ENCODE measurements at places on chromosomes 16 and 17.

GRCh38 chr16:6131526-6132050, 1034.0 kb upstream of the EEF2KMT start:
- no peak for DNase-seq

DNA sequence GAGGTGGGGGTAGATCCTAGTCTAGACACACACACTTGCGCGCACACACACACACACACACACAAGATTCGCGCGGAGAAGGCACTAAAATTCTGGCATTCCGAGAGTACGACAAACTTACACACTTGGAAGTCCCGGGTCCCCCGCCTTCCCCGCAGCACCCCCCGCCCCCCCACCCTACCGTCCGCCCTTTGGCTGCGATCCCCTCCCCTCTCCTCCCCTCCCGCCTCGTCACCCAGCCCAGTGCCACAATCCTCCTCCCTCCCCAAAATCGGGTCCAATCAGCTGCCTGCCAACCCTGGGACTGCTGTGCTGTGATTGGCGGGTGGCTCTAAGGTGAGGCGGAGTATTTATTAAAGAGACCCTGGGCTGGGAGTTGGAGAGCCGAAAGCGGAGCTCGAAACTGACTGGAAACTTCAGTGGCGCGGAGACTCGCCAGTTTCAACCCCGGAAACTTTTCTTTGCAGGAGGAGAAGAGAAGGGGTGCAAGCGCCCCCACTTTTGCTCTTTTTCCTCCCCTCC, at the start of gene SOX9:
Gene SOX9, plus strand, starts transcription at position 379 of the 522 bp plus-strand sequence. CDS start 372 bp downstream, outside the sequence.
- peak; percentile 90 for DNase-seq

DNA sequence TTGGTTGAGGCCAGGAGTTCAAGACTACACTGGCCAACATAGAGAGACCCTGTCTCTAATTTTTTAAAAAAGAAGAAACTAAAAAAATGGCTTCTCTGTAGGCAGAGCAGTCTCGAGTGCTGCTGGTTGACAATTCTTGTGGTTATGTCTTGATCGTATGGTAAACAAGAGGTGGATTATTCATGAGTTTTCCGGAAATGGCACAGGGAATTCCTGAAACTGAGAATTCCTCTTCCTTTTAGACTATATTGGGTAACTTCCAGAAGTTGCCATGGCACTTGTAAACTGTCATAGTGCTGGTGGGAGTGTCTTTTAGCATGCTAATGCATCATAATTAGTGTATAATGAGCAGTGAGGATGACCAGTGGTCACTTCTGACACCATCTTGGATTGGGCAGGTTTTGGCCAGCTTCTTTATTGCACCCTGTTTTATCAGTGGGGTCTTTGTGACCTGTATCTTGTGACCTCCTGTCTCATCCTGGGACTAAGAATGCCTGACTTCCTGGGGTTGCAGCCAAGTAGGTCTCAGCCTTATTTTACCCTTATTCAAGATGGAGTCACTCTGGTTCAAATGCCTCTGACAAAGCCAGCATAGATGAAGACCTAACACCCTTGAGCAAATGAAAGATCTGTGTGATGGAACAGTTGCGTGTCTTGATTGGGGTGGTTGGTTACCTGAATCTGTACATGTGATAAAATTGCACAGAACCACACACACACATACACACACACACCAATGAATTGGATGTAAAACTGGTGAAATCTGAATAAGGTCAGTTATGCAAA, 30.2 kb downstream of the BMERB1 start:
- no peak for DNase-seq

GRCh38 chr17:76104140-76104895, 731 bp upstream of the EXOC7 start:
- DNase-seq, result no peak

GRCh38 chr17:74429604-74430384, 2.1 kb upstream of the GPRC5C start:
- DNase-seq, result peak; percentile 52

- DNase-seq, result no peak
These were observed 36.7 kb downstream of the CMIP start for GRCh38 chr16:81481207-81481821.

GRCh38 chr16:57022445-57022844, 33.1 kb downstream of the NLRC5 start:
- DNase-seq, result no peak

DNA sequence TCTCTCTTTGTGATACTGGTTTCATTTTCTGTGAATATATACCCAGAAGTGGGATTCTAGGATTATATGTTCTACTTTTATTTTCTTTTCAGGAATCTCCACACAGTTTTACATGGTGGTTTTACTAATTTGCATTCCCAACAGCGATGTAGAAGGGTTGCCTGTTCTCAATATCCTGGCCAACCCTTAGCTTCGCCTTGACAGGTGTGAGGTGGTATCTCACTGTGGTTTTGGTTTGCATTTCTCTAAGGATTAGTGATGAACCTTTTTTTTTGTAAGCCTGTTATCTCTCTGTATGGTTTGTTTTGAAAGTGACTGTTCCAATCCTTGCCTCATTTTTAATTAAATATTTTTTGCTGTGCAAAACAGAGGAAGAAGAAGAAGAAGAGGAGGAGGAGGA, 937.7 kb downstream of the CDH8 start:
- no peak for DNase-seq

DNA sequence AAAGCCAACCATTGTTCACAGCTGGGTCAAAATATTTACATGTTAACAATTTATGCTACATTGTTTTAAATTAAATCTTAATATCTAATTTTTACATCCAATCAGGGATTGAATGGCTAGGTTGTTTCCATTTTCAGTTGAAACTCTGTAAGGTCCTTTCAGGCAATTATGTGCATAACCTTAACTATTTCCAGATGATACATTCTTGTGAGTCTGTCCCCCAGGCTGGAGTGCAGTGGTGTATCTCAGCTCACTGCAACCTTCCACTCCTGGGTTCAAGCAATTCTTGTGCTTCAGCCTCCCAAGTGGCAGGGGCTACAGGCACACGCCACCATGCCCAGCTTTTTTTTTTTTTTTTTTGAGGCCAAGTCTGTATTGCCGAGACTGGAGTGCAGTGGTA, 10.4 kb downstream of the CDC42EP4 start:
- no peak for DNase-seq

DNA sequence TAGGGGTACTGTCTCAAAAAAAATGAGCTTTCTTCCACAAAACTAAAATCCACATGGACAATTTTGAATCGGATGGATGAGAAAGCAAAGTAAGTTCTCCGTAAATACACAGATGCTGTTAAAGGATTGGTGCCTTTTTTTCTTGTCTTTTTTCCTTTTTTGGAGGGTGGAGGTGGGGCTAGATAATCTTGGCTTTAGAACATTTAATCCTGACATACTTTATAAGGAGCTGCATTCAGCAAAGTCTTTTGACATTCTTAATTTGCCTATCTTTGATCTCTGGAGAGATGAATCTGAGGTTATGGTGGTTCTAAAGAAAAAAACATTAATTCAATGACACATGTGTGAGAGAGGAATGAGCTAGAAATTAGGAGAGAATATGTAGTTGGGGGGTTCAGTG, 312.3 kb upstream of the KCNJ16 start:
- no peak for DNase-seq

DNA sequence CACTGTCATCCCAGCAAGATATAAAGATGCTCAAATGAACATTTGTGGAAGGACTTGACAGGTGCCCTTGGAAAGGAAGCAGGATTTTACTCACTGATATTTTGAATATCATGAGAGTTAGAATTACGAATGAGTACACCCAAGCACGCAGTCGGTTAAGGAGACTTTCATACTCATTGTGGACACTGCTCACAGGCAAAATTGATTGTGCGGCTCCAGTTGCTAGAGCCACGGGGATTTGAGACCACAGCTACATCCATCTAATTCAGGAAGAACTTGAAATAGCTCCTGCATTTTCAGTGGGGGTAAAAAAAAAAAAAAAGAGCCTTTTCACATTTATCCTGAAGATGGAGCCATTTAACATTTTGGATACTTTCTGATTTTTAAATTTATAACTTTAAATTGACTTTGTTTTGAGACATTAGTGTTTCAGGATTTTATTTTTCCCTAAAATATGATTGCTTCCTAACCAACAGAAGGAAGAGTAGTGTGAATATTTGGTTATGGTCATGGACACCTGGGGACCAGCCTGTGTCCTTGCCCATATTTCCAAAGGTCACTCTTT, 1080.1 kb upstream of the EEF2KMT start:
- no peak for DNase-seq

GRCh38 chr17:66578781-66579489, 256.0 kb upstream of the CACNG5 start:
- no peak for DNase-seq

DNA sequence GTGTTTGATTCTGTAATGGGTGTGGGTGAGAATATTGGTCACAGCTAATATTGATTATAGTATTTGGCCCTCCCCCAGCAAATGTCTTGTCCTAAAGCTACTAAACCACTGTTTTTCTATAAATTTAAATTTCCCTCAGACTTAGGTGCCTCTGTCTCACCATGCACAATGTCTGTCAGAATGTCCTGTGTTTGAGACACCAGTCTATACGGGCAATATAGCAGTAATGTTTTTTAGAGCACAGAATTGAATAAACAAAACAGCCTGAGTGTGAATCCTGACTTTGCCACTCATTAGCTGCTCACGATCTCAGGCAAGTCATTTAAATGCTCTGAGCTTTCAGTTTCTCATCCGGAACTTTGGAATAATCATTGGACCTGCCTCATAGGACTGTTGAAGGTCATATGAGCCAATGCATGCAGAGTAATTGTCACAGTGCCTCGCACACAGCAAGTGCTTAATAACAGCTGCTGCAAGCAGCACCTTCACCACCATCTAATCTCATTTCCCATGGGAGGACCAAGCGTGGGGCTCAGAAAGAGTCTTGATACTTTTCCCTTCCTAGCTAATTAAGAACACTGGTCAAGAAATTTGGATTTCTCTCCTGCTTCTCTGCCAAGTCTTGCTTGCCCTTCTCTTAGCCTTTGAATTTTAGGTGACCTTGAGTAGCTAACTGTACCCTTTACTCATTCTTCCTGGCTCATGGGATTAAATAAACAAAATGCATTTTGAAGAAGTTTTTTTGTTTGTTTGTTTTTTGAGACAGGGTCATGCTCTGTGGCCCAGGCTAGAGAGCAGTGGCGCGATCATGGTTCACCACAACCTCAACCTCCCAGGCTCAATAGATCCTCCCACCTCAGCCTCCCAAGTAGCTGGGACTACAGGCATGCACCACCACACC, 9.8 kb downstream of the HLF start:
- DNase-seq, result no peak
